ENCODE measurements at places on chromosomes 4 and X.

GRCh38 chr4:122898370-122899150, 23.8 kb downstream of the NUDT6 start:
- no peak for DNase-seq

DNA sequence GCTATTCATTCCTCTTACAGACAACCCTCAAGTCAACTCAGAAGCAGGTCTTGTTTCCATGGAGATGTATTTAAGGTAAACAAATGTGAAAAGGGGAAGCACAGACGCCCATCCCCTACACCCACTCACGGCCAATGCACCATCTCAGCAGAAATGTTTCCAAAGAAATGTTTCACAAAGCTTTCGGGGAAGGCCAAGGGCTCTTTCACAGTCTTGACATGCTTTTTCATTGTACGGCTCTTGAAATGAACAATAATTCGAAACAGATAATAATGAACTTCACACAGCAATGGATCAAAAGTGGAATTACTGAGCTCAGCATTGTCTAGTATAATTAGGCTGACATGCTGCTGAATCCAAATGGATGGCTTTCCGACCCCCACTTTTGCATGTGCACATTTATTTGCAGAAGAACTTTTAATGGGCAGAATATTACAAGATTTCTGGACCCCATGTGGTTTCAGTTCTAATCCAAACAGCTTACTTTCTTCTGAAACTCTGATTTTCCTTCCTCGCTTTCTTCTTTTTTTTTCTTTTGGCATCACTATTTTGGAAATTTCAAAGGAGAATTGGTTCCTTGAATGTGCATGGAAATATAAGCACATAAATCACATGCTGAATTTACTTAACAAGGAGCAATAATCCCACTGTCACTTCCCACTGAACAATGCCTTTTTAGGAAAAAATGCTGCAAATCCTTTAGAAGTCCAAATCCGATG, 160.9 kb downstream of the SMIM20 start:
- no peak for DNase-seq

GRCh38 chr4:182929296-182929695, 12.1 kb upstream of the DCTD start:
- DNase-seq: no peak

DNA sequence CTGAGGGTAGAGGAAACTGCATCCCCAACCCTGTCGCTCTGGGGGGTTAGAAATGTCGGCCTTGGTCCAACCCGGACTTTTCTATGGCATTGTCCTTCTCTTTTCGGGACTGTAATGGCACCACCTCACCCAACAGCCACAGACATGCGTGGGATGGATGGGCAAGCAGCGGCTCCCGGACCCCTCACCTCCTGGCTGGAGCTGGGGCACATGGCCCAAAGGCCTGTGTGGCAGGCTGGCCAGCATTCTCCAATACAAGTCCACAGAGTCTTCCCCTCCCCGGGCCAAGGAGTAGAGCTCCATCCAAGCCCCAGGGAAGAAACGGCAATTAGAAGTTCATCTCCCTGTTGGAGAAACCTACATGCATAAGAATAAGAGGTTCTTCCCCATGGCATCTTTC, 142.9 kb downstream of the NR3C2 start:
- no peak for DNase-seq

- no peak for DNase-seq
Measured at GRCh38 chr4:24928708-24929107, 15.9 kb upstream of the CCDC149 start.

DNA sequence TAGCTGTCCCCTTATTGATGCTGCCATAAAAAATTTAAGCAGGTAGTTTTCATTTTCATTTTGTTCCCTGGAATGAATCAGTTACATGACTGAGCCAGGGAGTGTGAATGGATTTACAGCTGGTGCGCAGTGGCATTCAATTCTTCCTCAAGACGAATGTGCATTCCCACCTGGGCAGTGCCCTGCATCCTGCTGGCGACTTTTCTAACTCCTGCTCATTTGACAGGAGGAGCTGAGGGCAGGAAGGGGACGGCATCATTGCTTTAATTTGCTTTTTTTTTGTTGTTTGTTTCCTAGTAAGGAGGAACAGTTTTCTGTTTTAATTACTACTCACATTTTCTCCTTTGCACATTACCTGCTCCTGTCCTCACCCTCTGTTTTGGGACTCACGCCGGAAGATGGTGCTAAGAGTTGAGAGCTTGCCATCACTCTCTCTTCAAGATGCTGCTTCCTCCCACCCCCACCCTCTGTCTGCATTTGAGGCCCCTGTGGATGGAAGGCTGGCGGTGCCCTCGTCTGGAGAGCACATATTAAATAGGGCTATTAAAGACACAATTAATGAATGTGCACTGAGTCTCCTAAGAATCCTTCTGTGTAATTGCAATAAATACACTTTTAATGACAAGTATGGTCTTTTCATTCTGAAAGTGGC, 35.8 kb downstream of the PSAPL1 start:
- no peak for DNase-seq

DNA sequence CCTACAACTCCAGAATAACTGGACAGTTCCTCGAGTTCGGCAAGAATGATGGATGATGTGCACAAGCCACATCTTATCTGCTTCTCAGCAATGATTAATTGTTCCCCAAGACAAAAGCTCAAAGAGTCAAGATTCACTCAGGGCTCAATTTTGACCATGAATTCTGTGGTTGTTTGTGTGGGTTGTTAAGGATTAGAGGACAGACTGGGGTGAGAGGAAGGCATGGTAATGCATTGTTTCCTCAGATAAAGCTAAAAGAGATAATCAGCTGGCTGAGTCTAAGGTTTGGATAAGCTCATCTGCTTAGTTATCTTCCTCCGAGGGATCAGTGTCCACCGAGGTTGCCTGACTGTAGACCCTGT, 161.0 kb downstream of the CPEB2 start:
- no peak for DNase-seq

DNA sequence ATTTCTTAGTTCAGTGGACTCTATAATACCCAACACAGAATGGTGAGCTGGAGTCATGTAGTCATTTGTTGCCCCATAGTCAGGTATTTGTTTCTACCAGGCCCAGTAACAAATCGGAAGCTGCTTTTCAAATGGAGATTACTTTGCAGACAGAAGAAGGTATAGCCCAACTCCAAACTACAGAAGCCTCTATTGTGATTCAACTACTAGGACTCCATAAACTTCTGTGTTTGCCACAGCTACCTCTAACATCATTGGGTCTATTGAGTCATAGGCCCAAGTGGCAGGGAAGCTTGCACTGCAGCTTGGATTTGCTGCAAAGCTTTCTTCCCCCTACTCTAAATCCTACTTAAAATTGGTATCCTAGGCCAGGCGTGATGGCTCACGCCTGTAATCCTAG, 148.8 kb upstream of the STK26 start:
- DNase-seq: no peak

DNA sequence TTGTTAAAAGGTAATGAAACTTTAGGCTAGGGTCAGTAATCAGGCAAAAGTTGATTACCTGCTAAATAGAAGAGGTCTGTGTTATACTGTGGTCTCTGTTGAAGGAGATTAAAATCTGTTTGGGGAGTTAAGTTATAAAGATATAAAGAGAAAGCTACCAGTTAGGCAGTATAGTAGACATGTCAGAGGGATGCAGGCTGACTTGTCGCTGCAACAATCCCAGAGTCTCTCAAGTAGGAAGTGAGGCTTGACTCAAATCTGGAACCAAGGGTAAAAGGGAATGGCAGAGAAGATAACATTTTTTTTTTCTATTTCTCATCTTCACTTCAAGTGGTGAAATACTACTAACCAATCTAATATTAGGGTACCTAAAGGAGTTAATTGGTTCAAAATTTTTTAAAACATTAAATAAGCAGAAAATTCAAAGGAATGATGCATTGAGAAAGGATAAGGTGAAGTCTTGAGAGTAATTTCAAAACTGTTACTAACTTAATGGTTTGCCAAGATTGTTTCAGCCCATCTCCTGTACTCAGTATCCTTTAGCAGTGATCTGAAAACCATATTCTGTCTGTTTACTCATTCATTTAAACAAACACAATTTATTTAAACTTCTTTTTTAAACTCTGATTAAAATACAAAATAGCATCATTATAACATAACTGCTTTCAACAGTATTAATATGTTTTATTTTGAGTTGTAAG, 12.8 kb downstream of the HERC3 start:
- no peak for DNase-seq

DNA sequence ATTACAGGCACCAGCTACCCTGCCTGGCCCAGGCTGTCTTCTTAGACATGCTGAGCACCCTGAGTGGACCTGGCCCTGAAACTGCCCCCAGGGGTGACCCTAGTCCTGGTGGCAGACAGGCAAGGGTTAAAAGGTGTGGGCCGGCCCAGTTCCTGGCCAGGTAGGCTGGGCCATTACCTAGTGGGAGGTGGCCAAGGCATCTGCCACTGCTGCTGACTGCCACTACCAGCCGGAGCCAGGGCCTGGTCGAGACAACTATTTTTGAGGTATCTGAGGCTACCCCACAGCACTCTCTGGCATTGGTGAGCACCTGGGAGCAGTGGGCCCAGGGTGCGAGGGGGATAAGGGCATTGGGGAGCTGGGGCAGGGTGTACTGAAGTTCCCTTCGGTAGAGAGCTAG, at the start of gene CCDC120:
CCDC120 (plus strand) TSS at position 206 of the 400 bp plus-strand sequence. CDS start 3,043 bp downstream, outside the sequence.
- no peak for DNase-seq

- DNase-seq: no peak
Measured at GRCh38 chr4:70382691-70383181, at the start of gene SMR3B. Gene SMR3B (plus strand): TSS chr4:70383131. CDS start chr4:70384511, 1,380 bp downstream.

- no peak for DNase-seq
Measured at GRCh38 chrX:32896088-32896487, 315.3 kb downstream of the DMD start.

GRCh38 chr4:153488006-153488891, 22.1 kb downstream of the TMEM131L start:
- no peak for DNase-seq

- no peak for DNase-seq
Measured at GRCh38 chr4:85149676-85150075, 183.2 kb upstream of the WDFY3 start.

DNA sequence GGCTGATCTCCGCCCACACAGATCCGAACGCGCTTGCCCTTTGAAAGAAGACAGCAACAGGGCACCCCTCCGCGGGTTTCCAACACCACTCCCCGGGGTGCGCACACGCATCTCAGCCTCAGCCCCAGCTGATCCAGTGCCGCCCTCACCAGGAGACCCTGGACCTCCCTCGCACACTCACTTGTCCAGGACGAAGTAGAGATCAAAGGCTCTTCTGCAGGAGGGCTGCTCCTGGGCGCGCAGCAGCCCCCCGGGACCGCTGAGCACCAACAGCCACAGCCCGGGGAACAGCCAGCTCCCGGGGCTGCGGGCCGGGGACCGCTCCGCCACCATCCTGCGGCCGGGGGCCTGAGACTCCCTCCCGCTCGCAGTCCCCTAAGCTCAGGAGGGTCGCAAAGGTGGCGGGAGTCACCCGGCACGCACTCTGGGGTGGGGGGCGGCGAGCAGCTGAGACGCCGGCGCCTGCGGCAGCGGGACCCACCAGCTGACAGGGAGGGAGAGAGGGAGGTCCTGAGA, 743 bp downstream of the ANTXR2 start:
- DNase-seq: peak; percentile 41

DNA sequence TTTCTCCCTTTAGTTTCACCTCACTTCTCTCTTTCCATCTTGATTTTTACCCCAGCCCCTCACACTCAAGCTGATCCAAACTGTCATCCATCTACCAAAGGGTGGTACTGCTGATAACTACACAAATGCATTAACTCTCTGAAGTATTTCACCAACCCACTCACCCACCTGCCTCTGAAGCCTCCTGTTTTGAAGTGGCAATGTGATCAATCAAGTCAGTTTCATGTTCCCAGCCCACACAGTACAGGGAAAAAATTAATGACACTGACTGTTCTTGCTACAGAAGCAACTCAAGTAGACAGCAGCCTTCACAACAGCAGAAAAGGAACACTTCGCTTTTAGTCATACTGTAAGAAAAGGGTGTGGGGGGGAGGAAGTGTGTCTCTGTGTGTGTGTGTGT, 183.0 kb upstream of the NOCT start:
- DNase-seq: no peak

- no peak for DNase-seq
Measured at GRCh38 chr4:113603911-113604310, 157.6 kb downstream of the CAMK2D start.

- DNase-seq: no peak
Measured at GRCh38 chrX:43604753-43605152, 51.3 kb upstream of the MAOA start.

DNA sequence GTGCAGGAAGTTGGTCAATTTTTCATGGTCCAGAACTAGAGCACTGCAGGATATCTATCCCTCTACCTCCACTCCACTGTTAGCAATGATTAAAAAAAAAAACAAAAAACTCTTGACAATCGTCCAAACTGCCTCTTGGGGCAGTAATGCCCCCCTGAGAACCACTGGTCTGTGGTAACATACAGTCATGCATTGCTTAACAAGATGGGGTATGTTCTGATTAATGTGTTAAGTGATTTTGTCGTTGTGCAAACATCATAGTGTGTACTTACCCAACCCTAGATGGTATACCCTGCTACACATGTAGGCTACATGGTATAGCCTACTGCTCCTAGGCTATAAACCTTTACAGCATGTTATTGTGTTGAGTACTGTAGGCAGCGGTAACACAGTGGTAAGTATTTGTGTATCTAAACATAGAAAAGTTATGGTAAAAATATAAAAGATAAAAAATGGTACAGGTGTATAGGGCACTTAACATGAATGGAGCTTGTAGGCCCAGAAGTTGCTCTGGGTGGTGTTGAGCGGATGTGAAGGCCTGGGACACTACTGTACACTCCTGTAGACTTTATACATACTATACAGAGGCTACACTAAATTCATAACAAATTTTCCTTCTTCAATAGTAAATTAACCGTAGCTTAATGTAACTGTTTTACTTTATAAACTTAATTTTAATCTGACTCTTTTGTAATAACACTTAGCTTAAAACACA, 34.1 kb downstream of the ART3 start:
- DNase-seq: no peak

GRCh38 chrX:45110494-45110893, 90.2 kb downstream of the DIPK2B start:
- DNase-seq: no peak

- DNase-seq: no peak
Measured at GRCh38 chr4:26342328-26343037, 21.7 kb downstream of the RBPJ start.

- no peak for DNase-seq
Measured at GRCh38 chrX:134313418-134313817, 76.4 kb downstream of the CCDC160 start.

DNA sequence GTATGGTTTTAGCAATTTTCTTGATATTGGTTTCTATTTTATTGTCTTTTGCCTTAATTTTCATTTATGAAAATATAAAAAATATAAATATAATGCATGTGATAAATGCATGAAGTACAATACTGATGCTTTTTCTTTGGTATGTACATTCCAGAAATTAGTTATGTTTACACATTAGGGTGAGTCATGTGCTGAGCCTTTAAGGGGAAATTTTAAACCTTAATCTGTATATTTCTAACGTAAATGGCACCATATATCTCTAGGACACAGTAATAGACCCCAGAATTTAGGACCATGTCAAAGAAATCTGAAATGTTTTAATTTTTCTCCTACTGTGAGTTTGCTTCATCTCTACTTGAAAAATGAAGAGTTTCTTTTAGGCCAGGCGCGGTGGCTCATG, 117.8 kb upstream of the SPRY1 start:
- DNase-seq: no peak

- no peak for DNase-seq
Measured at GRCh38 chr4:37381040-37381668, 136.6 kb downstream of the NWD2 start.

- DNase-seq: peak; percentile 17
Measured at GRCh38 chrX:140733766-140734342, 24.3 kb downstream of the LINC00632 start.

- no peak for DNase-seq
Measured at GRCh38 chr4:184775854-184776555, 42.1 kb upstream of the CENPU start.
